ENCODE measurements at places on chromosomes 16 and 17.
A peak's percentile ranks its signal among the peaks of the same experiment; 100 is the strongest.

- DNase-seq = no peak
These were observed 153.4 kb downstream of the RGS9 start for GRCh38 chr17:65290616-65291015.

- no peak for DNase-seq
These were observed 107.9 kb upstream of the HAS3 start for GRCh38 chr16:68997564-68997963.

GRCh38 chr16:57774705-57775285, 27.5 kb downstream of the KIFC3 start:
- DNase-seq = no peak

GRCh38 chr16:3553138-3553923, 23.9 kb downstream of the NLRC3 start:
- DNase-seq = no peak

DNA sequence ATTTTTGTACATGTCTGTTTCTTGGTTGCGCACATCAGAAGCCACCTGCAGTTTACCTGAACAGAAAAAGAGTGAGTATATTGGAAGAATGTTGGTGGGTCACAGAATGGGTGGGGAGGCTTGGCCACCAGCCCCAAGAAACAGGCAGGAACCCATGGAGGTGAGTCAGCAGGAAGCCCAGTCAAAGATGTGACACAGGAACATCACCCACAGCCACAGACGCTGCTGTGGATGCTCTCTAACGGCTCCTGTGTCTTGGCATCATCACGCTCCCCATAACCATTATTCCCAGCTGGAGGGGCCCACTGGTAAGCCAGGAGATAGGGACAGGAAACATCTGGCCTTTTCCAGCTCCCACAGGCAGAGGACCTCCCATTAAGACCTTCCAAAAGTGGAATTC, 94.0 kb upstream of the WSB1 start:
- DNase-seq = no peak

DNA sequence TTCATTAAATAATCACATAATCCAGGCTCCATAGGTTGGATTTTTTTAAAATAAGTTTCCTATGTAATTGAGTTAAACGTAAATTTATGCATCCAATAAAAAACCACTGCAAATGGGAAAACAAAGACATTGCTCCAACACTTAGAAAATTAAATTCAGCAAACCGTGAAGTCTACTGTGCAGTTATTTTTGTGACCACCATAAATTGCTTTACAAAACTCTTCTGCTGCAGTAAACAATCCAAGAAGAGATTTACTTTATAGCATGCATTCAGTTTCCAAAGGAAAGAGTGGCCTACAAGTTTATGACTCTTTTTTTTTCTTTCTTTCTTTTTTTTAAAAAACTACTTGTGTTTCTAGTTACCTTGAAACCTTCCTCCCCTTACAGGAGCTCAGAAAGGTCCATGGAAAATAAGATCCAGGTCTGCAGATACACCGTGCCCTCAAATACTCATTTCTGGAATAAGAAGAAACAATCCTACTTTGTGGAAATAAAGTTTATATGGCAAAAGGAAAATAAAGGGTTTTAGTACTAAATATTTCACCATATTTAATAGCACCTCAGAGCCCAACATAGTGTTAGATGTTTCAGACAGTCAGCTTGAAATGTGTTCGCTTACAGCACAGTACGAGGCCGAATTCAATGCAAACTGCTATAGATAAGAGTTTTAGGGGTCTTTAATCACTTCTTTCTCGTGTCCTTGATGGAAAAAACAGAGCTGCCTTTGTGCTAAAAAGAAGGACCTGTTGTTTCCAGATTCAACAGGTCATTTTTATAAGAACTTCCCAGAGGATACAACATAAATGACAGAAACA, 3.2 kb downstream of the HS3ST3A1 start:
- no peak for DNase-seq

DNA sequence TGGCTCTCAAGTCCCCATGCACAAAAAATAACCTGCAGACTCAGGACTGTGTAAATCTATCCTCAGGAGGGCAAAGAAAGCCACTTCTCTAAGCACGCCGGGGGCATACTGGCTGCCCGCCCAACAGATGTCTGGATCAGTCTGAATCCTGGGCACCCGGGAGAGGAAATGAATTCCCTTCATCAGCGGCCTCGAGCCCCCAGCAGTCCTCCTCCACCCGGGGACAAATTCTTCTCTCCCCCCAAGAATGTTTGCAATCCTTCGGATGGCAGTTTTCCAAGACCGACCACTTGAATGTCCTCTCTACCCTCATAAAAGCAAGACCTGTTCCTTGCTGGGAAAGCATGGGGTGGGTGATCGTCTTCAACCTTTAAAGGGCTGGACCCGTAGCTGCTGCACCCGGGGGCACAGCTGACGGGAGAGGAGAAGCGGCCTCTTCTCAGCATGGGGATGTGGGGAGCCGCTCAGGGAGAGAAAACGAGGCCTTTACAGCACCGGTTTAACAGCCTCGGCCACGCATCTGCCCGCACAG, 9.4 kb upstream of the MAP2K3 start:
- DNase-seq = no peak

DNA sequence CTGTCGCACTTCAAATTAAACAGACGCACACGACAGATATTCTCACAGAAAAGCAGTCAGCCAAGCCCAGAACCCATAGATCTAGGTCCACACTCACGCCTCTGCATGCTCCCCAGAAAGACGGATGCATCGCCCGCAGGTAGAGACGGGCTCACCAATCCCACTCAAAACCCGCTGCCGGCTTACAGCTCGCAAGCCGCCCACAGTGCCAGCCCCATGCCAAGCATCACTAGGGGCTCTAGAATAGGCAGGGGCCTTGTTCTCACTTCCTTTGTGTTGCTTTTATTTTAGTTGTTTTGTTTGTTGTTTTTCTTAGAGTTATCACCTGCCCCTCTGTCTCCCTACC, 336 bp upstream of the BMERB1 start:
- DNase-seq = no peak

DNA sequence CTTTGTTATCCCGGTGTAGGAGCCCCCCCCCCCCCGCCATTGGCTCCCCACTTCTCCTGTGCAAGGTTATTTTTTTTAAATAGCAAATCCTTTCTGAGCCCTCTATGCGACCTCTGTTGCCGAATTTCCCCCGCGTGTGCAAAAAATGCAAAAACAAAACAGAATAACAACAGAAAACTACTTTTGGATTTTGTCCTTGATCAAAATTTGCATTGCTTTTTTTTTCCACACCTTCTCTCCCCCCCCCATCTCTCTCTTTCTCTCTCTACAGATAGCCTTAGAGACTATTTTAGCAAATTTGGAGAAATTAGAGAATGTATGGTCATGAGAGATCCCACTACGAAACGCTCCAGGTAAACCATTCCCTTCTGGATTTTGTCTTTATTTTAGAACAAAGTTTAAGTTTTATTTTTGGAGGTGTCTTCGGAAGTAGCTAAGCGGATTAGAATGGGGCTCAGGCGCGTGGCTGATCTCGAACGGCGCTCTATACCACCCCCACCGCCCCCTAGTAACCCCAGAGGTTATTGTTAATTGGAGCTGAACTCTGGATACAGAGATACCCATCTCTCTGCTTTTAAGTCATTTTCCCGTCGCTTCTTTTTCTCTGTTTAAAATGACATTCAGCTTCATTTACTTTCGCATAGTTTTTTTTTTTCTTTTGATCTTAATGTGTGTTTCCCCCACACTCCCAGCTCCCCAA, 1.0 kb downstream of the MSI2 start:
- no peak for DNase-seq

GRCh38 chr17:1720856-1721386, 3.6 kb upstream of the WDR81 start:
- peak; percentile 41 for DNase-seq

- no peak for DNase-seq
These were observed 65.0 kb downstream of the C17orf58 start for GRCh38 chr17:67931227-67931626.

- no peak for DNase-seq
These were observed 2.4 kb downstream of the OSGIN1 start for GRCh38 chr16:83955218-83956130.

Data from activated CD8-positive, alpha-beta memory T cell treated with anti-CD3 and anti-CD28 coated beads for 1 hour (primary cell).